T-helper 9 cell (primary cell): ENCODE measurements at places on chromosomes 7 and 10.

- no peak for DNase-seq
Observed at GRCh38 chr7:112137141-112138101, 68.8 kb downstream of the DOCK4 start.

DNA sequence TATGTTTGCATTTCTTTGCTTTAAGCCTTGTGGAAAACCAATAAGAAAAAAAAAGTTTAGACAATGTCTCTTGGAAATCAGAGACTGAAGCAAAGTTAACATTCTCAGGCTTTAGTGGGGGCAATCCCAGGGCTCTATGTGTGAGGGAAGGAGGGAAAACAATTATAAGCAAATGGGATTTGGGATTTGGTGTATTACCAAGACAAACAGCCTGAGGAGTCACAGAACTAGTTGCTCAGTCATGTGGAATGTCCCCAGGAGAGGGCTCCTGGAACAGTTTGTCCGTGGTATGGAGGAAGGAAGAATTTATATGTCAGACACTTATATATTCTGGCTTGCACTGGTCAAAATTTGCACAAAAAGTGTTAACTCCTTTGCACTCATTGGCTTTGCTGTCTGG, 562.9 kb upstream of the TPK1 start:
- no peak for DNase-seq

- DNase-seq, result no peak
Observed at GRCh38 chr7:135224027-135224426, 9.6 kb upstream of the STRA8 start.

DNA sequence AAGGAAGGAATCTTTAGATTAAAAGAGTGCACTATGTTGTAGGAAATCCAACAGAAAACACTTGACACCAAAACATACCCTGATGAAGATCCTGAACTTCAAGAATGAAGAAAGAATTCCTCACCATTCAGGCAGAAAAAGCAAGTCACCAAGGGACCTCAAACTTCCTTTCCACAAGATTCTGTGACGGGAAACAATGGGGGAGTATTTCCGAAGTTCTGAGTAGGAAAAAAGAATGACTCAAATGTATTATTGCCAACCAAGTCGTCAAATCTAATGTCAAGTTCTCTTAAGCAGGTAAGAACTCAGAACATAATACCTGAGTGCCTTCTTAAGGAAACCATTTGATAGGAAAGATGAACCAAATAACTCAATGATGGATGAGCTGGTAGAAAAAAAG, 44.7 kb upstream of the MTURN start:
- DNase-seq, result no peak

GRCh38 chr7:1823376-1824150, 153.5 kb downstream of the ELFN1 start:
- DNase-seq, result no peak

GRCh38 chr7:150992051-150992640, 1.3 kb downstream of the NOS3 start:
- no peak for DNase-seq

- no peak for DNase-seq
Observed at GRCh38 chr10:94370501-94370900, 7.8 kb upstream of the NOC3L start.

GRCh38 chr7:35848725-35849124, 47.9 kb downstream of the SEPTIN7 start:
- no peak for DNase-seq

DNA sequence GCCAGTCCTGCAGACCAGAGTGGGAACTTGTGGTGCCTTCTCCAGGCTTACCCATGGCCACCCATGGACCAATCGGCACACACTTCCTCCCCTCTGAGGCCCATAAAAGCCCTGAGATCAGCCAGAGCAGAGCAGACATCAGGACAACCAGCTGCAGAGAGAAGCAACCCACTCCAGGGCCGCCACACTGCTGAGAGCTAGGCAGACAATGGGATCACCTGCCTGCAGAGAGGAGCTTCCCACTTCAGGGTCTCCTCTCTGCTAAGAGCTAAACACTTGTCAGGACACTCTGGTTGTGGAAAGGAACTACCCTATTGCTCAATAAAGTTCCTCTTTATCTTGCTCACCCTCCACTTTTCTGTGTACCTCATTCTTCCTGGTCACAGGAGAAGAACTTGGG, 34.0 kb downstream of the C7orf25 start:
- DNase-seq, result no peak

GRCh38 chr7:111510062-111510461, 52.2 kb downstream of the IMMP2L start:
- DNase-seq, result no peak

GRCh38 chr10:121465215-121465614, 133.0 kb downstream of the FGFR2 start:
- no peak for DNase-seq

DNA sequence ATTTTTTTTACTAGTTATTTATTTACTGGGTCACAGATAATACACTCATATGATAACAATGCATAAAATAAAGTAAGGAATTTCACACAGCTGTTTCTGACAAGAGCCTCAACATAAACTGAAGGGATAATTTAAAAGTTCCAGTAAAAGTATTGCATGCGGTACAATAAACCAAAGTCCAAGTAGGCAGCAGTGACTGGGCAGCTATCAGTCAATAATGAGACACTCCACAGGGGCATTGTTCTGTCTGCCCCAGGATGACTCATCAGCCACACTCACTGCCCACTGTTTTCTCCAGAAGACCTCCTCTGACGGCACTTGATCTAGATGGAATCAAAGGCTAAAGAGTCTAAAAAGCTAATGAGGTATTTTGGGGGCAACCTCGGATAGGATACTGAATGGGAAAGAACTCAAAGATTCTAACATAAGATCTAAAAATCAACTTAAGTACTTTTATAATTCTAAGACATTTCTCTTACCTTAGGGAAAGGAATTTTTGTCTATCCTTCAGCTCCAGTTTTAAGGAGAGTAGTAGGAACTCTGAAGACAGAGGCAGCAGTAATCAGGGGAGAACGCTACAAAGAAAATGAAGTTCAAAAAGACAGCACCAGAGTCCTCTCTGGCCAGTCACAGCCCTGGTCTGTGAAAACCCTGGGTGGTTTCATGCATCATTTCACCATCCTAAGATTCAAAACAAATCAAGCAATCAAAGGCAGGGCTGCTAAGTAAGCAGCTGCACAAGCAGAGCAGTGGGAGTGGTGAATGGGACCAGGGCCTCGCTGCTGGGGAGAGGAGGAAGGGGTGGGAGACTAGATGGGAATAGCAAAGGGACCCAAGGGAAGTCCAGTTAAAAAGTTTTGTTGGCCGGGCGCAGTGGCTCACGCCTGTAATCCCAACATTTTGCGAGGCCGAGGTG, 175.1 kb downstream of the AVL9 start:
- DNase-seq, result no peak

DNA sequence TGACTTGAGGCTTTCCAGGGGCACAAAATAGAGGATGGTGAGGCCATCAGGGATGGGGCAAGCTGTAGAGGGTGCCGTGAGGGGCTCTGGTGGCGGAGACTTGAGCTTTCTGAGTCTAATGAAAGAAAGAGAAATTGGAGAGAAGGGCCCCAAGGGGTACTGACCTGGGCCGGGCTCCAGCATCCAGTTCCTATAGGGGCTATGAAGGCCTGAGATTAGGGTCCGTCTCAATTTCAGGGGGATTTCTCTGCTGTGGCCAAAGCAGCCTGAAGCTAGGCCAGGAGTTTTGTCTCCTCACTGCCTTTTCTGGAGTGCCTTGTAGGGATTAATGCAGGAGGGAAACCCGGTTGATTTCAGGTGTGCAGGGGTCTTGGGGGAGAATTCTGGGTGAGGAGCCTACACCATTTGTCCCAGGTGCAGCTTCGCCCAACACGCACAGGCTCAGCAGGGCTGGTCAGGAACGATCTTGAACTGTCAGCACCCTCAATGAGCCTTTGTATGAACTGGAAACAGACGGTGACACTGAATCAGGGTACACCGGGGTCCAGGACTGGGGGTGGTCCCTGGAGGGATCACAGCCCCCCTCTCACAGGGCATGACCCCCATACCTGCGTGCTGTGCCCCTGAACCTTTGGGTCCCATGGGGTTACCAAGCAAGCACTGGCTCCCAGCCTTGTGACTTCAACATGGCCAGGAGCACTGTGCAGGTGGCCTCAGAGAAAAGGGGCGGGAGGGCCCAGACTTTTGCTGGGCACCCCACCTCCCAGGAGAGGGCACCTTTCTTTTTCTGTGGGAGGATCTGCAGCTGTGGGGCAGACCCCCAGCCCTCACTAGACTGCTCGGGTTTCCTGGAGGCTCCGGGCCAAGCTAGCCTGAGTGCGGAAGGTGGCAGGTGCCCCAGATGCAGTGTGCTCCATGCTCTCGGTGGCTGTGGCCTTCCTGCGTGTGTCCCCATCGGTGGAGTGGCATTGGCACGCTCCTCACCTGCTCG, 122.9 kb upstream of the RET start:
- no peak for DNase-seq

GRCh38 chr10:100192350-100192749, 6.5 kb upstream of the ERLIN1 start:
- DNase-seq, result no peak
